Colonic mucosa (tissue), 4 donors: ENCODE measurements at places on chromosomes 3 and 15.

DNA sequence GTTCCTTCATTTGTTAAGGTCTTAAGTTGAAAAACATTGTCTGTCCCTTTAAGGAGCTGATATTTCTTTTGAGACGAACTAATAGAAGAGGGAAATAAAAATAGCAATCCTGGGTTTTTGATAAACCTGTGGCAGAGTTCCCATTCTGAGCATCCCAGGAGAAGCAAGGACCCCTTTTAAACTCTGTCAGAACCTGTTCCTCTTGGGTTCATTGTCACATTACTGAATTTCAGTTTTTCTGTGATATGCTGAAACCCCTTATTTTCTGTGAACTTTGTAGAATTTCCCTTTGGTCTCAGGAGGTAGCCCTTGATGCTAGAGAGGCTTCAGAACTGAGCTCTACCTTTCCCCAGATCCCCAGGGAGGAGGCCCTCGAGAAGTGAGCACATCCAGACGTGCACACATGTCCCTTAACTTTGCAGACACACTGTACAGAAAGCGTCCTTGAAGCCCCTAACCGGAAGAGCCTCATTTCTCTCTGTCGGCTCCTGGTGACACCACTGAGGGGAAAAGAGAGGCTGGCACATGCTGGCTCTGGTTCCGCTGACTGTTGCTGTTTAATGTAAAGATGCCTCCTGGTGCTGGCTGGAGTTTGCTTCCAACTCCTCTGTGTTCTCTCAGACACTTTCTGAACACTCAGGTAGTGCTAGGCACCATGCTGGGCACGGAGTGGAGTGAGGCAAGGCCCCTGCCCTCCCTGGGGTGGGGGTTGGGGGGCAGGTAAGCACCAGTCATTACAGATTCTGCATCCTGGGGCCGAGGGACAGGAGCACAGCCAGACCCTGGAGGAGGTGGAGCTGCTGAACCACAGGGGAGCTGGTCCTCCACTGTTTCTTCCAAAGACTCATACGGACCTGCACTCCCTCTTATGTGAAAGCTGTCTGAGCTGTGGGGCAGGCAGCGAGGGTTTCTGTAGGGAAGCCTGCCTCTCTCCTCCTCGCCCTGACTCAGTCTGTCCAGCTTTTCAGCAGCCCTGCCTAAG is 77.5 kb downstream of the CHDH start:
- no peak for DNase-seq
- H3K4me3 ChIP-seq, result no peak overlapping the region
- H3K27ac ChIP-seq, result no peak overlapping the region

GRCh38 chr3:183481582-183481981 is 53.2 kb upstream of the MCF2L2 start:
- H3K27ac ChIP-seq, result no peak overlapping the region
- no peaks in the 10 kb centered on the region for H3K36me3 ChIP-seq
- no peak for DNase-seq

DNA sequence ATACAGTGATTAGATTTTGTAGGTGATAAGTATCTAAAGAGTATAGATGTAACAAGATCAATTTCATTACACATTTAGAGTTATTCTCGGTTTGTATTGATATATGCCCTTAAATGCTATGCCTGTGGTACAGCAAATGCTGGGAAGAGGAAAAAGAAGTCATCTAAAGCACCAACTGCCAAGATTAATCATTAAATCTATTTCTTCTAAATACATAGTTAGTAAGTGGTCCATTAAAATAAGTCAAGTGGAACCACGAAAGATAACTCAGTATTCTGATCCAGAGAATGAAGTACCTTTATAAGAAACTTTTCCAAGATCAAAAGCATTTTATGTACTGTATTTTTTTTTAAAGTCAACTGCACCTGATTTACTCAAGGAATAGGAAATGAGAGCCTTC is 142.1 kb upstream of the CGNL1 start:
- H3K36me3 ChIP-seq, result peaks cover 4% of the 10 kb centered on the region
- no peak for DNase-seq
- H3K4me3 ChIP-seq, result no peak overlapping the region
- no peak overlapping the region for H3K27ac ChIP-seq

DNA sequence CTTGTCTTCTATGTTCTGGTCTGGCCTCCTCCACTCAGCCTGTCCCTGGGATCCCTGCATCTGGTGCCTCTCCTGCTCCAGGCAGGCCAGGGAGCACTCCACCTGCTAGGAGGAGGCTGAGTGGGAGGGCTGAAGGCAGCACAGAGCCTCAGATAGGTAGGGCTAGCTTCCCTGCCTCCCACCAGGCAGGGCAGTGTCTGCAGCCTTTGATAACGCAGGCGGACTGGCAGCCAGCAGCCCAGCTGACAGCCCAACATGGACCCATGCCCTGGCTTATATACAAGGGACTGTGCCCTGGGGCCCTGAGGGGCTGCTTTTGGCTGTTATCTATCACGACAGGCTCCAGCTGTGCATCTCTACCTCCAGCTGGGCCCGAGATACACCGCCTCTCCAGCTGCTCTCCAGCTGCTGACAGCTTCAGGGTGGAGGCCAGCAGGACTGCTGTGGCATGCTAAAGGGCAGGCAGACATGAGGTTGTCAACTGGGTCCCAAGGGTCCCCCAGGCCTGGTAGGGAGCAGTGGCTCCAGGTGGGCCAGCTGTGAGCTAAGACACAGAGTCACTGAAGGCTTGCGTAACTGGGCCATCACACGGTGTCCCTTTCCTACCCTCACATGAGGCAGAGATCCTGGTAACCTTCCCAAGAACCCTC is 5.2 kb upstream of the CLK3 start:
- no peak overlapping the region for H3K27ac ChIP-seq
- H3K27me3 ChIP-seq, result no peaks in the 10 kb centered on the region
- H3K36me3 ChIP-seq, result no peaks in the 10 kb centered on the region
- no peaks in the 10 kb centered on the region for H3K4me1 ChIP-seq
- no peak for DNase-seq
- H3K4me3 ChIP-seq, result no peak overlapping the region

DNA sequence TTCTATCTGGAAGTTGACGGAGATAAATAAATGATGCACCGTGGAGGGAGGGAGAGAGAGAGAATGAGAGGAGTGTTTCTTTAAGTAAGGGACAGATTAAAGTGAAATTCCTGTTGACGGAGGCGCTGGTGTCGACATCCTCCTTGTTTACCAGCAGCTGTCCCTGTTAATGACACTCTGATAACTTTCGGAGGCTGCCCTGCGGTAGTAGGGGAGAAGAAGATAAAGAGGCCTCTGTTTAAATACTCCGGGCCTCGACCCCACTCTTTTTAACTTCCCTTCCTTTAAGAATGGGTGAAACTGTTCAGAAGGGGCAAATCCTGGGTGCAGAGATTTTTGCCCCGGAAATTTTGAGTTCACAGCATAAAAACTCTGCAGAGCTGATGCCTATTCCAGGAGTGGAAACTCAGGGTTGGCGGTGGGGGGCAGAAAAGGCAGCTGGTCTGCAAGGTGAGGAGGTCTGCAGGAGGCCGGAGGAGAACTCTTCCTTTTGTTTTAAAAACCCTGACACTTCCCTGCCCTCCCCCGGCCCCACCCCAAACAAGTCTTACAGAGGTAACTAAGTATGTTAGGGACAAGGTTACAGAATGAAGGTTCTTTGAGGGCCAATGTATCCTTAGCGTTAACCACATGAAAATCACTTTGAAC is 276.6 kb upstream of the NR2F2 start:
- DNase-seq, result no peak
- H3K27ac ChIP-seq, result no peak overlapping the region
- peaks cover 6% of the 10 kb centered on the region for H3K4me1 ChIP-seq
- peaks cover 10% of the 10 kb centered on the region for H3K27me3 ChIP-seq
- no peak overlapping the region for H3K4me3 ChIP-seq

DNA sequence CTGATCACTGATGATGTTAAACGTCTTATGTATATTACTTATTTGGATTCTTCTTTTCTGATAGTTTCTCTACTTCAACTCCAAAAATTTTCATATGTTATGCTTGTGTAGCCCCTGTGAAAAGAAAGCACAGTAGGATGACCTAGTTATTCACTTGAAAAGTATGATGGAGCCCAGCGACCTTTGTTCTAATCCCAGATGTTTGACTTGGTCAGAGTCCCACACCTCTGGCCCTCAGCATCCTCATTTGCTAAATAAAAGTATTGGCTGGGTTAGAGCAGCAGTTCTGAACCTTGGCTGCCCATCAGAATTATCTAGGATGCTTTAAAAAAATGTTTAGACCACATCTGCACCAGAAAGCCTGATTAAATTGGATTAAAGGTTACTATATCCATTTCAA is 173.7 kb downstream of the ATG7 start:
- no peak overlapping the region for H3K27ac ChIP-seq
- H3K36me3 ChIP-seq, result no peaks in the 10 kb centered on the region
- H3K4me1 ChIP-seq, result no peaks in the 10 kb centered on the region
- no peaks in the 10 kb centered on the region for H3K27me3 ChIP-seq
- no peak for DNase-seq
- no peak overlapping the region for H3K4me3 ChIP-seq

GRCh38 chr3:178353006-178353694 is 183.1 kb upstream of the KCNMB2 start:
- H3K36me3 ChIP-seq, result no peaks in the 10 kb centered on the region
- no peak for DNase-seq
- no peaks in the 10 kb centered on the region for H3K4me1 ChIP-seq
- H3K4me3 ChIP-seq, result no peak overlapping the region

- no peaks in the 10 kb centered on the region for H3K4me1 ChIP-seq
- no peak overlapping the region for H3K27ac ChIP-seq
- DNase-seq, result no peak
- no peak overlapping the region for H3K4me3 ChIP-seq
- no peaks in the 10 kb centered on the region for H3K36me3 ChIP-seq
- H3K27me3 ChIP-seq, result no peaks in the 10 kb centered on the region
These were observed 406.9 kb downstream of the TIGIT start for GRCh38 chr3:114700637-114701234.

DNA sequence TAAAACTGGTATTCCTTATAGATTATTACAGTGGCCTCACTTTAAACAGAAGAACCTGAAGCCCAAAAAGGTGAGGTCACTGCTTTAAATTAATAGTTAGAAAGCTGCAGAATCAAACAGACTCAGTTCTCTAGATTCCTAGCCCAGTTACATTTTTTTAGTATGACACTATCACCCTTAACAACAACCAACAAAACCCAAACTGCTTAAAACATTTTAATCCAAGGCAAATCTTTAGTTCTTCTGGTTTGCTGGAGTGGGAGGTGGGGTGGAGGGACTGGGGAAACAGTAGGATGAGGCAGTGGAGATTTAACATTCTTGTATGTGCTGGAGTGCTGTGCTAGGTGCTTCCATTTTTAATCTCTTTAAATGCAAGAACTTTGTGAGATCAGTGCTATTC is 631.6 kb upstream of the KCNMB2 start:
- H3K4me3 ChIP-seq, result no peak overlapping the region
- H3K27ac ChIP-seq, result no peak overlapping the region

GRCh38 chr15:74997141-74997540 is 1.8 kb downstream of the SCAMP5 start:
- H3K27ac ChIP-seq, result no peak overlapping the region
- H3K36me3 ChIP-seq, result no peaks in the 10 kb centered on the region
- DNase-seq, result no peak

- H3K4me1 ChIP-seq, result peaks cover 7% of the 10 kb centered on the region
- H3K4me3 ChIP-seq, result no peak overlapping the region
These were observed 449.7 kb downstream of the FOXP1 start for GRCh38 chr3:71133865-71134264.

- no peaks in the 10 kb centered on the region for H3K4me1 ChIP-seq
- H3K27ac ChIP-seq, result no peak overlapping the region
These were observed 345.1 kb downstream of the MFSD1 start for GRCh38 chr3:159146856-159147435.
